ENCODE measurements at places on chromosomes 12 and 14.

GRCh38 chr12:124539084-124540041 lies 28.0 kb downstream of the NCOR2 start:
- no peak for DNase-seq

DNA sequence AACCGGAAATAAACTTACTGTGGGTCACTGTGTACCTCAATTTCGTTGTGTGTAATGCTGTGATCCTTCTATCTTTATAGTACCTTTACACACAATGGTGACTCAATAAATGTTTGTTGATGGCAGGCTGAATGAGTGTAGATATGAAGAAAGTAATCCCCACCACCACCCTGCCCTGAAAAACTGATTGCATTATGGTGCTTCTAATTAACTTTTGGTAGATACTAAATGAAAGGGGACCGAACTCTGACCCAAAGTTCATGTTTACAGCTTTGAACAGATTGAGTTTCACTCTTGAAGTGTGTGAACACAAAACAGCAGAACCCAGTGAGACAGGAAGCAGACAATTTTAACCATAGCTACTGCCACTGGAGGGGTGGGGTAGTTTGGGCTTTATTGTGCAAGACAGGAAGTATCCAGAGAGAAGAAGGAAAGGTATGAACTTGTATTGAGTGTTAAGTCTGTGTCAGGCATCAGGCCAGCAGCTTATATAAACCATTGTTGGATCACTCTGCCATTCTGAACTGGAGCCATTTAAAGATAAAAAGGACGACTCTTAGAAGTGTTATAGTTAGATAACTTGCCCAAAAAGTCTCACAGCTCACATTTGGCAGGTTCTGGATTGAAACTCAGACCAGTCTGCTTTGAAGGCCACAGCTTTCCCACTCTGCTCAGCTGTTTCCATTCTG lies 197.0 kb upstream of the AMIGO2 start:
- DNase-seq = peak; percentile 49

GRCh38 chr12:69023840-69024239 lies 90.9 kb upstream of the CPM start:
- no peak for DNase-seq

DNA sequence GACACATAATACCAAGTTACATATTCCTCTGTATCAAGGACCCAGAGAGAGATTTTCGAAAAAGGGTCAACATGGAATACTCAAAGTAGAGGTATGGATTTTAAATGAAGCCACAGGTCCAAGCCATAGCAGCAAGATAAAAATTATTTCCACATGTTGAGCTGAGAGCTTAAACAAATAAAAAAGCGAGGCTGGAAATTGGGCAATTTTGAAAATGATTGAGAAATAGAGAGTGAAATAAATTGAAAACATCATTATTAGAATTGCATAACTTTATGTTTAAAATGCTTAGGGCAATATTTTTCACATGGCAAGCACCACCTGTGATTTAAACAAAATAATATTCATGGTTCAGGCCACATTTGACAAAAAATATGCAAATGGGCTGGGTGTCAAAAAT lies 1251.0 kb upstream of the USP15 start:
- no peak for DNase-seq

- no peak for DNase-seq
Observed at GRCh38 chr14:76820700-76821099, 5.5 kb upstream of the LRRC74A start.

- no peak for DNase-seq
Observed at GRCh38 chr12:69309461-69309860, 38.7 kb upstream of the LYZ start.

- DNase-seq = no peak
Observed at GRCh38 chr12:3152011-3152511, 74.9 kb downstream of the TSPAN9 start.

DNA sequence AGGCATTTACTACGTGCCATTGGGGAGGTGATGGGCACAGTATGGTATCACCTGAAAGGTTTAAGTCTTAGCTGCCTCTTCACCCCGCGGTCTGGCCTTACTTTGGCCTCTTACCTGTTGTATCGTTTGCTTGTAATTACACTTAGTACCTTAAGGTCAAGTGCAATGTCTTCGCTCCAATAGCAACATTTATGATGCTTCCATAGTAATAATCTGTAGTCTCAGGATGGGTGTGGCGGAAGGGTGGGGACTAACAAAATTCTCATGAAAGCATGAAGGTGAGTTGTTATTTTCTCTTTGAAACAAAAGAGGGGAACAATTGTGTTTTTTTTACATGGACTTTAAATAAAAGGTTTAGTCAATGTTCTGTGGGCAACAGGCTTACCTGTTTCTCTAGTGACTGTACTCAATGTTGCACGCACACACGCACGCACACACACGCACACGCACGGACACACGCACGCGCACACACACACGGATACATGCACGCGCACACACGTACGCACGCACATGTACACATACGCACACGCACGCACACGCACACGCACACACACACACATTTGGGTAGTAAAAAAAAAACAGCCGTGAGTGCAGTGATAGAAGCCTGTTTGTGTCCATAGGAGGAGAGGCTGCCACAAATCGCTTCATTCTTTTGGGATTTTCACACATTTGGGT lies 91.4 kb downstream of the DNAH10 start:
- DNase-seq = no peak

GRCh38 chr14:33914676-33915516 lies 36.0 kb downstream of the EGLN3 start:
- DNase-seq = no peak

DNA sequence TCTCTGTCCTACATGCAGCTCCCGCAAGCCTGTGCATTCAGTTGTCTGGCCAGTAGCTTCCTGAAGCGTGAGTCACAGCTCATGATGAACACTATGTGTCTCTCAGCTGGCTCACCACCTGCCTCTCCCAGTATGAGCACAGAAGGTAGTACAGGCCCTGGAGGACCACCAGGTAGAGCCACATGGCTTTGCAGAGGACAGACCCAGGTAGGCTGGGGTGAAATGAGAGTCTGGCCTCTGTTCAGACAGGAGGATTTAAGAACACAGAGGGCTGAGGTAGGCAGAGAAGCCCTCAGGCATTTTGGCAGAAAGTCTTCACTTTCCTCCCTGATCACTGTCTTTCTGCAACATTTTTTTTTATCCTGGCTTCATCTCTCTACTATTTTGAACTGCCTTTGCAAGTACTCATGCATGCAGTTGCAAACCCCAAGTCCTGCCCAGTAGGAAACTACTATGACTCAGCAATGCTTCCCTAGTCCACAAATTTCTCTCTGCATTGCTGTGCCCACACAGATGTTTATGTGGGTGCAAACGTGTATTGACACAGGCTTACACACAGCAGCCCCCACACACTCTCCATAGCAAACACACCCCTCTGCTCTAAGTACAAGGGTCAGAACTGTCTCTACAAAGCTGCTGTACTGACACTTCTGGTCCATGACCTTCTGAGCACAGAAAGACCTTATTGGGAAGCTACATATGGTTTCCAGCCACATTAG lies 7.2 kb upstream of the SDR9C7 start:
- DNase-seq = peak; percentile 17

GRCh38 chr14:61217516-61217915 lies 63.6 kb downstream of the TMEM30B start:
- DNase-seq = no peak
